ENCODE measurements at places on chromosomes 3 and 15. TPM values are rescaled to one million over a fixed set of nuclear protein-coding genes. Genes with fewer than 3 reads are reported as not detected.

RETNLB gene
- total RNA-seq, result not detected

TGM4 gene
- not detected for total RNA-seq

MUC13 gene
- total RNA-seq, result not detected

FAM107A gene
- 0.32 TPM for total RNA-seq

PIK3CB gene
- 5.4 TPM for total RNA-seq

DAZL gene
- not detected for total RNA-seq

CPNE9 gene
- total RNA-seq, result not detected

LMOD3 gene
- total RNA-seq, result 0.08 TPM
